Sigmoid colon (tissue), 7 donors: ENCODE measurements at places on chromosomes 12 and 14. TPM values are rescaled to one million over a fixed set of nuclear protein-coding genes. Genes with fewer than 3 reads are reported as not detected.

FAM222A gene
- total RNA-seq = 1.1 TPM

TMEM117 gene
- total RNA-seq = 17.7 TPM

GRCh38 chr12:106071686-106072085 is 67.1 kb downstream of the NUAK1 start:
- DNase-seq = no peak

GRCh38 chr14:76307786-76308780 is 67.9 kb upstream of the ESRRB start:
- DNase-seq = no peak

GRCh38 chr12:71432936-71433335 is 6.7 kb upstream of the LGR5 start:
- DNase-seq = no peak

DNA sequence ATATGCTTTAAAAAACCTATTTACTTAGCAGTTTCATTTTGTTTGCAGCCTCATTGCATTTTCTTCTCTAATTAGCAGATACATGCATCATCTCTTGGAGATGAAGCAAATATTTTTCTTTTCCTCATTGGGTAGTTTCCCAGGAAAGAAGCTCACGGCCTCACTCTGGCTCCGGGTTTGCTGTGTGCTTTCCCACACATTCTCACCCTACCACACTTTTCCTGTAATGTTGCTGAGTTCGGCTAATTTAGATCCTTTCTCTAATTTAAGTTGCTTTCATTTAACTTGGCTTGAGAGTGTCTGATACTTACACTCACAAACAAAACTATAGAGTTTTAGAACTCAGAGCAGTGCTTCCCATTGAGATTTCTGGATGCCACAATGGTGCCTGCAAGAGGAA is 928.2 kb downstream of the NRXN3 start:
- no peak for DNase-seq

- no peak for DNase-seq
These were observed 183.7 kb downstream of the AKAP6 start for GRCh38 chr14:32512813-32513212.

GNB3 gene
- total RNA-seq = 2.4 TPM

DNA sequence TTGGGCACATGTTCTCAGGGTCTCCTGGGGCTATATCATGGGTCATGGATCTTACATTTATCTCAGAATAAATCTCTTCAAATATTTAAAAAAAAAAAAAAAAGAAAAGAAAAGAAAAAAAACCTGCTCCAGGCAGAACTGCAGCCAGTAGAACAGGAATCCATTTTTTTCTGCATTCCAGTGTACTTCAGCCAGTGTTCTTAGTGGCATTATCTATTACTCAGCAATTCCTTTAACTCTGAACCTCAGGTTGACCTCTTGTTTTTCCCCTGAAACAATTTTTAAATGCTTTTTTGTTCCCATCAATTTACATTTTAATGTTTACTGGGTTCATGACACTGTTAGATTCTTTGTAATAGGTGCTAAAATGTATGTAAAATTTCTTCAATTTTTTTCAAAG is 66.7 kb upstream of the STXBP6 start:
- DNase-seq = no peak

GRCh38 chr12:88420457-88420856 is 159.8 kb downstream of the KITLG start:
- no peak for DNase-seq

GRCh38 chr14:95478818-95479217 is 37.6 kb downstream of the SYNE3 start:
- DNase-seq = no peak

DNA sequence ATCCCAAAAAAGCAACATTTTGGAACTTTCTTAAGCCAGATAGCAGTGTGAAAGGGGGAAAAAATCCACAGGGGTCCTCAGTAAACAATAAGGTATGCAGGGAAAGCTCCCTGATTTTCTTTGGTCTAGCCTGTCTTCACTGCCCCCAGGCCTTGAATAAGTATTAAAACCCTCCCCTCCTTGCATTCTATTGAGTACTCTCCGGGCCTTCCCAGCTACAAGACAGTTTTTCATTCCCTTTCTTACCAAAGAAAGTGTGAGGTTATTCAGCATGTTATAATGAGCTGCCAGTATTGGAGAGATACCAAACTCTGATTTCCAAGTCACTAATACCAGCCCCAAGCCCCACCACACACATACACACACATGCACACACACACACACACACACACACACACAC is 59.8 kb upstream of the KIF21A start:
- DNase-seq = no peak

DNA sequence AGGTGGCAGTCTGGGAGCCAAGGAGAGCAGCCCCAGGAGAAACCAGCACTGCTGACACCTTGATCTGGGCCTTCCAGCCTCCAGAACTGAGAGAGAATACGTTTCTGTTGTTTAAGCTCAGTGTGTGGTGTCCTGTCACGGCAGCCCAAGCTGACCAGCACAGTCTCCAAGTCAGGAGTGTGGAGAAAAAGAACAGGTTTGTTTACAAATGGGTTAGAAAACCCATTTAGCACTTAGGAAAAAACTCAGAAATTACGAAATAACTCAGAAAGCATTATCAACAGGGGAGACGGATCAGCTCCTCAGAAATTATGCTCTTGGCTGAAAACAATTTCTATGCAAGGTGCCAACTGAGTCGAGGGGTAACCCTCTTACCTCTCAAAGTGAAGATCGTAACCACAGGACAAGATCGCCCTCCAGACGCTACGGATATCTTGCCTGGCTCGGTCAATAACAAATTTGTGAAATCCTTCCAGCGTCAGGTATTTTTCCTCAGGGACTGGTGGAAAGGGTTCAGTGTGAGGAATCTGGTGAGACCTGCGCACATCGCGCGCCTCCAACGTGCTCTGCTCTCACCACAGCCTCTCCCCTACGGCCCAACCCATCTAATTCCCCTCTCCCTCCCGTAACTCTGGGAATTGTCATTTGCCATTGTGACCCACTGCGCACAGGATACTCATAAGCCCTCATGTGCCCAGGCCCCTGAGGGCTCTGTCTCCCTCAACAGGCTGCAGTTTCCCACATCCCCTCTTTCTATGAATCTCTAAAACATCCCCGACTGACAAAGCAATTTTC is 50.2 kb downstream of the TRAFD1 start:
- DNase-seq = peak; percentile 34

- no peak for DNase-seq
These were observed 16.4 kb upstream of the KCNA5 start for GRCh38 chr12:5027046-5027821.

IGF1 gene
- total RNA-seq = 22.7 TPM

GRCh38 chr14:85587151-85587711 is 57.3 kb downstream of the FLRT2 start:
- no peak for DNase-seq

TPH2 gene
- 0.14 TPM for total RNA-seq
